IPS DF 19.7 (cell line): ENCODE measurements at places on chromosomes 6 and 20.

DNA sequence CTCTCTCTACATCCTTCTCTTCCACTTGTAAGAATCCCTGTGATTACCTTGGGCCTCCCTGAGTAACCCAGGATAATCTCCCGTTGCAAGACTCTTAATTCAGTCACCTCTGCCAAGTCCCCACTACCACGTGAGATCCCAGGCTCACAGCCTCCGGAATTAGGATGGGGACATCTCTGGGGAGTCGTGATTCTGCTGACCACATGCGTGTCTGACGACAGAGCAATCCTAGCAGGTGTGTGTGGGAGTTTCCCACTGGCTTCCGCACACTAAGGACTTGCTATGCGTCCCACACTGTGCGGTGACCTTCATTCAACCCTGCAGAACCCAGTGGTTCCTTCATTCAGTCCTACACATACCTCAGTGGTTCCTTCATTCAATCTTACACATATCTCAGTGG, 11.9 kb downstream of the CDH4 start:
- DNase-seq = no peak

DNA sequence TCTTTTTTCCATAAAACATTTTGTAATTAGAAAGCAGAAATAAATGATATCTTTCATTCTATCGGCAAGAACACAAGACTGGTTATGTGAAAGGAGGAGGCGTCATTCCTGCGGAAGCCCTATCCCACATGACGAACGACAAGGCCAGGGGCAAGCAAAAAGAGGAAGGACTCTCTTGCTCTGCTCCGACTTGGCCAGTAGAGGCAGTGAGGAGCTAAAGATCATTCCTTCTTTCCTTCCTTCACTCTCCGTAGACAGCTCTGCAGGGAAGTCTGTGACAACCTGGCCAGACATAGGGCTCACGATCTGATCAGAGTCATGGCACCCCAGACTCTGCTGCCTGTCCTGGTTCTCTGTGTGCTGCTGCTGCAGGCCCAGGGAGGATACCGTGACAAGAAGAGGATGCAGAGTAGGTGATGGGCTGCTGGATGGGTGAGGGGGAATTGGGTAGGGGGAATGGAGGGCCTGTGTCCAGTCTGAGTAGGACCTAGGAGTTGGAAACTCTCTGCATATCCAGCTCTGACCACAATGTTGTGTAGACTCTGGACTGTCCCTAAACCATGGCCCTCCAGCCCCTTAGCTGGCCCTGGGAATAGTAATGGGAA, at the start of gene WFDC10A:
WFDC10A (plus strand) TSS at position 244 of the 605 bp plus-strand sequence; CDS start at position 319, 75 bp downstream.
- DNase-seq = peak; percentile 84

GRCh38 chr6:42831237-42831636, 48.2 kb upstream of the RPL7L1 start:
- no peak for DNase-seq

- no peak for DNase-seq
Observed at GRCh38 chr6:169940481-169941271, 189.3 kb downstream of the ERMARD start.

GRCh38 chr6:131399433-131399832, 173.6 kb upstream of the ARG1 start:
- DNase-seq = no peak

DNA sequence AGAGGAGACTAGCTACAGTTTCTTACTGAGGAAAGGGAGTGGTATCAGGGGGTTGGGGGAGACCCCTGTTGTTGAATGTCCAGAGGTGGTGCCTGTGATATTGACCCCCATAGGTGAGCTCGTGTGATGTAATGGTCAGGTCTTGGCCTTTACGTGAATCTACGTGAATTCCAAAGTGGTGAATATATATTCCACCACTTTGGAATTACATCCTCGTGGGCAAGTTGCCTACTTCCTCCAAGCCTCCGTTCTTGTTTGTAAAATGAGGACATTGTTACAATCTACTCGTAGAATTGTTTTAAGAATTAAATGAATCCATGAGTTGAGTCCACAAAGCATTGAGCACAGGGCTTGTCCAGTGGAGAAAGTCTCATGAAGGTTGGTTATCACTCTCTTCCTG, 47.3 kb downstream of the TSHZ2 start:
- no peak for DNase-seq

GRCh38 chr20:33568378-33568777, 78.5 kb downstream of the CBFA2T2 start:
- DNase-seq = peak; percentile 93

DNA sequence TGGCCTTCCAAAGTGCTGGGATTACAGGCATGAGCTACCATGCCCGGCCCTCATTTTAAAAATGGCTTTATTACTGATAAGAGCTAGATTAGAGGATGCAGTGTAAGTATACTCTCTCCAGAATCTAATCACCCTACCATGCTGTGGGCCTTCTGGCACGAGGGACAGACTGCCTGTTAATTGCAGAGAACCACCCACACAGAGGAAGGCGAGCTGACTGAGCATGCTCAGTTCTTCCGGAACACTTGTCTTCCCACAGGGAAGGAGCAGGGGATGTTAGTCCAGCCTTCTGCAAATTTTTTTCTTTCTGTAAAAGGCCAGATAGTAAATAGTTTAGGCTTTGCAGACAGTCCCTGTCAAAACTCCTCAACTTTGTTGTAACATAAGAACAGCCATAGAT, 48.9 kb downstream of the ALDH5A1 start:
- DNase-seq = no peak

- no peak for DNase-seq
Observed at GRCh38 chr6:73704798-73705197, 8.8 kb downstream of the CD109 start.

GRCh38 chr6:11323666-11324452, 91.4 kb upstream of the NEDD9 start:
- DNase-seq = no peak

- DNase-seq = no peak
Observed at GRCh38 chr6:170429450-170429849, 122.9 kb downstream of the FAM120B start.

GRCh38 chr6:31763619-31763940, 1.1 kb downstream of the SAPCD1 start:
- DNase-seq = no peak

DNA sequence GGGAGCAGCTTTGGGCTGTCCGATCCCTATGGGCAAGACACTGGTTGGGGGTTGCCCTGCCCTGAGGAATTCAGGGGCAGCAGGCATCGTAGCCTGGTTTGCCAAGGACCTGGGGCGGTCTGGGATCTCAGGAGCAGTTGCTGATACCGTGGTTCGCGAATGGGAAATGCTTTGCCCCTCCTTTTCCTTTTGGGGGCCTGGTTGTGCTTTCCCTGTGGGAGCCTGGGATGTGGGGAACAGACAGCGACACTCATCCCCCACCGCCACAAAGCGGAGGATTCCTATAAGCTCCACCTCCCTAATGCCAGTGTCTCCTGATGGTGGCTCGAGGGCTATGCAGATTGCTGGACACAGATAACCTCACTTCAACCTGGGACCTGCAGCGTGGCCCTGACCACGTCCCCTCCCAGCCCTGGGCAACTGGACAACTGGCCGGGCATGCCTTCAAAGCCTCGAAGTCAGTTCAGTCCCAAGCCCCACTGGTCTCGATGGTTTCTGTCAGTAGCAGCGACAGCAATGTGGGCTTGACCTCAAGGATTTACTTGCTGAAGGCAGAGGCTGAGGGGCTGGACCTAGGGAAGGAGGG, 3.3 kb downstream of the CEBPB start:
- DNase-seq = no peak
